ENCODE measurements at places on chromosomes 12 and 14.

- DNase-seq, result no peak
Observed at GRCh38 chr12:104478396-104479122, 21.8 kb downstream of the CHST11 start.

- DNase-seq, result no peak
Observed at GRCh38 chr12:70571029-70571428, 66.2 kb downstream of the PTPRB start.

- DNase-seq, result no peak
Observed at GRCh38 chr12:100447381-100447780, 26.3 kb upstream of the NR1H4 start.

GRCh38 chr14:51780006-51780692 is 80.3 kb upstream of the GNG2 start:
- DNase-seq, result peak; percentile 35

DNA sequence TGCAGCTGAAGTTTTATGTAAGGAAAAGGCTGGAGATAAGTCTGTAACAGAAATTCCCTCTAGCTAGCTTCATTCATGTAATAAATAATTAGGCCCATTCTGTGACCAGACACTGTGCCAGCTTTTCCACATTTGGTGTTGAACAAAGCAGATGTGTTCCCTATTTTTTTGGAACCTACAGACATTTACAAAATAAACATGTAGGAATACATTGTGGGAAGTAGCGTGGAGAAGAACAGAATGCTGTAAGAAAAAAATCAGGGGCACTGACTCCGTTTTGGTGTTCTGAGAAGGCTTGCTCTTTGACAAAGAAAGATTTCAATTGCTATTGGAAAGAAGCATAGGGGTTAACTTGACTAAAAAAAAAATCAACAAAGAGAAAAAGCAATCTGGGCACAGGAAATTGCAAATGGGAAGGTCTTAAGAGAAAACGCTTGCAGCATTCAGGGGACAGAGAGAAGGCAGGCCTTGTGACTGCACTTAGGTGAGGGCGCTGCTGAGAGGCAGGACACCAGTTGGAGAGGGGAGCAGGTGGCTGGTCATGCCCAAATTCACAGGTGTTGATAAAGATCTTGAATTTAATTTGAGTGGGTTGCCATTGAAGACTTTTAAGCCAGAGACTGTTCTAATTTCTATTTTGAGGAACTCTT is 4.0 kb downstream of the FAR2 start:
- DNase-seq, result no peak

DNA sequence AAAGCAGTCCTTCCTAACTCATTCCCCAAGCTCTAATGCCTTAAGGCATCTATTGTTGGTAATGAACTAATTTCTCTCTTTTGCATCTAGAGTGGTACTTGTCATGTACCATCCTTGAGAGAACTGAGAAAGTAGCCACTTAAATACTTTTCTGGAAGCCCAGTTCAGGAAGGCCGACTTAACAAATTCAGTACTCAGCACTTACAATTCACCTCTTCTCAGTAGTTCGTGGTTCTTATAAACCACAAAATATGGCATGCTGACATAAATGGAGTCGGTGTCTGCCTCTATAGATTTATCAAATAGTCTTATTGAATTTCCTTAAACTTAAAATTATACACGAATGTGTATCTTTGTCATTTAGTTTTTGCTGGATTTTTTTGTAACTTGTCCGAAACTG is 9.4 kb upstream of the COCH start:
- no peak for DNase-seq

DNA sequence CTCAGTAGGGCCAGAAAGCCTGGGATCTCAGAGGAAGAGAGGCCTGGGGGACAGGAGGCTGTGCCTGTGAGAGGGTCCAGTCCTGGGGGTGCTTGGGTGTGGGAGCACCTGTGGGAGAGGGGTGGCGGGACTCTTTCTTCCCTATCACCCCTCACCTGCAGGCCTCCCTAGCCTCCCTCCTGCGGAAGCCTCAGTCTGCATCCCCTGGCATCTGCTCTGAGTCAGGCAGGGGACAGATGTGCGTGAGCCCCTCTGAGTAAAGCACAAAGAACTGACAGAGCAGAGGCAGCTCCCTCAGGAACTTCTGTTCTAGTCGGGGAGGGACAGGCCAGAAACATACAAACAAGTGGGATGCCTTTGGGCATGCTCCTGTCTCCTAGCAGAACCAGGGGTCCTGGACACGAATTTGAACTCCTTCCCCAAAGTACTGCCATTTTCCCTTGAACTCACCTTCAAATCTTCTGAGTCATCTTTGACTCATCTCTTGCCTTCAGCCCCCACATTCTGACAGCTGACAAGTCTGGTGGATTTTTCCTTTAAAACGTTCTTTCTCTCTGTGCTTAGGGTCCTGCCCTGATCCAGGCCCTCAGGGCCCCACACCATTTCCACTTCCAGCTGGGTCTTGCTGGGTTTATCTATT is 8.5 kb upstream of the HSP90AA1 start:
- peak; percentile 63 for DNase-seq

DNA sequence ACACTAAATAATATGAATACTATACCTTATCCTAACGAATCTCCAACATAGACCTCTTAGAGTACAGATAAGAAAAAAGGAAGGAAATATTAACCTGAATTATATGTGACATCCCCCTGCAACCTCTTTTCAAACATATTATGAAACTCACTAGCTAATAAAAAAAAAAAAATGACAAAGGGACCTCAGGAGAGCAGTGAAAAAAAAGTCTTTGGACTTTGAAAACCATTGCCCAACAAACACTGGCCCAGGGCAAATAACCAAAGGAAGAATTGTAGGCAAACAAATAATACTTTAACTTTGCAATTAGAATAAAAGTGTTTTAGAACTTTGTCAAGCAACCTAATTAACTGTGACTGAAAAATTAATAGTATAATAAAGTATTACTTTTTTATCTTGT is 7.7 kb downstream of the SOX5 start:
- no peak for DNase-seq

- no peak for DNase-seq
Observed at GRCh38 chr14:71119075-71119474, 211.8 kb downstream of the PCNX1 start.

DNA sequence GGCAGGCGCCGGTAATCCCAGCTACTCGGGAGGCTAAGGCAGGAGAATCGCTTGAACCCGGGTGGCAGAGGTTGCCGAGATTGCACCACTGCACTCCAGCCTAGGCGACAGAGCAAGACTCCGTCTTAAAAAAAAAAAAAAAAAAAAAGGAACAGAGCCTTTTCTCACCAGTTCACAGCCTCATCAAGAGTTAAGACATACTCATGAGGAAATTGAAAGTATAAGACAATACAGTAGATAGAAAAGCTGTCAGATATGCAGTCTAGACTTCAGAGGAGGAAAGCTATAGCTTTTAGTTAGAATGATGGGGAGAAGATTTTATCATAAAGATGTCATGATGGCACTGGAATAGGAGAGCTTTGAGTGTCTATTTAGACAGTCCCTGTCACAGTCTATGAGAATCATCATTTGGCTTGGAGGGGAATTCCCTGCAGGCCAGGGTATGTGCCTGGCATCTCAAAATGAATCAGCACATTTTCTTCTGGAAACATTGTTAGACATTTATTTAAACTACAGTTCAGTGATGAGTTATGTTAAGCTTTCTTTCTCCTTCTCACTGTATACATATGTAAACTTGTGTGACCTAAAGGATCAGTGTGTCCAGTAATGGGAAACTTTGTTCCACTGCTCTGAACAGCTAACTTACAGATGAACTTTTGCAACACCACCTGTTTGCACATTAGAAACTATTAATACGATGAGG is 2.9 kb upstream of the RAB35 start:
- DNase-seq, result no peak

- no peak for DNase-seq
Observed at GRCh38 chr12:123939716-123940626, 32.7 kb downstream of the CCDC92 start.

DNA sequence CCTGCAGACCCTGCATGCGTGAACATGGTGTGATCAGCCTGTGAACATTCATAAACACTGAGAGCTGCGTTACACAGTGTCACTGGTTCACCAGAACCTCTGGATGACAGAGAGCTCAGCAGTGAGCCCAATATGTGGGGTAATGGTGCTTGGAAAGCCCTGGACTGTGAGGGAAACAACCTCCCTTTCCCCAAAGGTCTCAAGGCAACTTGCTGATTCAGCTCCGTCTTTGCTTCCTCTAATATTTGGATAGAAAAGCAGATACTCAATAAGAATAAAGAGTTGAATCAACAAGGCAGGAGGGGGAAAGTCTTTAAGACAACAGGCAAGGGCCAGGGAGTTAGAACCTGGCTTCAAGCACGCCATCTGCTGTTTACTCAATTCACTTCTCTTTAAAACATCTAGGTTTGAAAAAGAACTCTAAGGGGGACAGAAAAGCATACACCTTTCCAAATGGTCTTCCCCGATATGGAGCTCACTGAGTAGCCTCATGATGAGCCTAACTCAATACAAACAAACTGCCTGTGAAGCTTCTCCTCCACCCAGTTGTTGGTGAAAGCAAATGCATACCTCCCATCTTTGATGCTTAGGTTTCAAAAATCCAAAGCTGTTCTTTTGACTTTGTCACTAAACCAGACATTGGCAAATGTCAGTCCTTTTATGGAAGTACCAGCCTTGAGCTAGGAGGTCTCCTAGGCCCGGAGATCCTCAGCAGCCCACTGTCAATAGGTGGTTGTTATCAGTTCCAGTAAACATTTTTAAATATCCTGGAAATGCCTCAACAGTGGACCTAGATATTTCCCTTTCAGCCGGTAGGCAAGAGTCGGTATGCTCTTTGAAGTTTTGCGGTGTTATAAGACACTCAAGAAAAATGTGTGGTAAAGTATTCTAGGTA is 76.1 kb downstream of the SAMD4A start:
- no peak for DNase-seq

DNA sequence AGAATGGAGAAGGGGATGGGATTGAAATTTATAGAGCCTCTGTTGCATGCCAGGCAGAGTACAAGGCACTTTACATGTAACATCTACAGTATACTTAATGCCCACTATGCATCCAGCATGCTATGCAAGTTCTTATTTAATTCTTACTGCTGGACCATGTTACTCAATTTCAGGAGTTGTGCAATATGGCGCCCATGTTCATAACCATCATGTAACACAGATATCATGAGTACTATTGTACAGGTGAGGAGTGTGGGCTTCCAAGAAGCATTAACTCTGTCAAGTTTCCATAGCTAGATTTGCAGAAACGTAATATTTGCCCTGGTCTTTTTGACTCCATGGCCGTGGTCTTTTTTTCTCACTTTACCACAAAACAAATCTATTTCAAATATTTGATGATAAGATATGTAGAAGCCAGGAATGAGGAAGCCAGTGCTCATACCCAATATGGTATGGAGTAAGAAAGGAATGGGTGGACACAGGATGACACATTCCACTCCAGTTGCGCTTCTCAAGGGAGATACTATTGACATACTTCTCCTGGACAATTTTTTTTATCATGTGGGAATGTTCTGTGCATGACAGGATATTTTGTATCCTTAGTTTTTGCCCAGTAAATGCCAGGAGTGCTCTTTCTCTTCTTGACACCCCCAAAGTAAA is 191.8 kb downstream of the C12orf75 start:
- DNase-seq, result no peak

DNA sequence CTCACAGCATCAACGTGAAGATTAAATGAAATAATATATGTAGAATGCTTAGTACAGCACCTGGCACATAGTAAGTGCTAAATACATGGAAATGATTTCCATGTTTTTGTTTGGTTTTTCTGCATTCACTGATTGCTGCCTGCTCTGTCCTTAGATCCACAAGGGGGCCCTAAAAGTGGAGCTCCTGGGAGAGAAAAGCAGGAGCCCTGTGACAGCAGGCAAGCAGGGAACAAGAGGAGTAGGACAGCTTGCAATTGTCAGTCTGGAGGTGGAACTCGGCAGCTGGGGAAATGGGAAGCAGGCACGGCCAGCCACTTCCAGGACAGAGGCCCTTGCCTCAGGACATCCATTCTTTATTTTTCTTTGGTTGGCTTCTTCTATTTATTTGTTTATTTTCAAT is 292.9 kb downstream of the BMP4 start:
- DNase-seq, result no peak

- DNase-seq, result no peak
Observed at GRCh38 chr12:100833282-100833681, 38.7 kb downstream of the ANO4 start.

- no peak for DNase-seq
Observed at GRCh38 chr14:96139879-96140278, 64.8 kb upstream of the BDKRB2 start.

DNA sequence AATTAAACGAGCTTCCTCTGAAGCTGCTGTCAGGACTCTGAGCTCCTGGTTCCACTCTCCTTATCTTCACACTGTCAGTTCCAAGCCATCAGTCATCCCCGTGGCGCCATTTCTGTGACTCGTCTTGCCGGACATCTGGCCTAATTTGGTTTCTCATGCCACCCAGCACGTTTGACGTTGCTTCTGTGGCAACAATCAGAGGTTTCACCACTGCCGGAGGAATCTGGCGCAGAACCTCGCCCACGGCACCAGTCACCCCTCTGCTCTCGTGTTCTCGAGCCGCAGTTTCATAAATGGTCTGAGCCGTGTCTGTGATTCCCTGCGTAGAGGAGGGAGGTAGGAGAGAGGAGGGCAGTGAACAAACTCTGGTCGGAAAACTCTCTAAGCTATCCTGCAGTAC is 29.7 kb downstream of the BDKRB1 start:
- DNase-seq, result no peak

GRCh38 chr12:78241446-78241845 is 410.8 kb downstream of the NAV3 start:
- DNase-seq, result no peak
